ENCODE measurements at places on chromosomes 1 and 21.

DNA sequence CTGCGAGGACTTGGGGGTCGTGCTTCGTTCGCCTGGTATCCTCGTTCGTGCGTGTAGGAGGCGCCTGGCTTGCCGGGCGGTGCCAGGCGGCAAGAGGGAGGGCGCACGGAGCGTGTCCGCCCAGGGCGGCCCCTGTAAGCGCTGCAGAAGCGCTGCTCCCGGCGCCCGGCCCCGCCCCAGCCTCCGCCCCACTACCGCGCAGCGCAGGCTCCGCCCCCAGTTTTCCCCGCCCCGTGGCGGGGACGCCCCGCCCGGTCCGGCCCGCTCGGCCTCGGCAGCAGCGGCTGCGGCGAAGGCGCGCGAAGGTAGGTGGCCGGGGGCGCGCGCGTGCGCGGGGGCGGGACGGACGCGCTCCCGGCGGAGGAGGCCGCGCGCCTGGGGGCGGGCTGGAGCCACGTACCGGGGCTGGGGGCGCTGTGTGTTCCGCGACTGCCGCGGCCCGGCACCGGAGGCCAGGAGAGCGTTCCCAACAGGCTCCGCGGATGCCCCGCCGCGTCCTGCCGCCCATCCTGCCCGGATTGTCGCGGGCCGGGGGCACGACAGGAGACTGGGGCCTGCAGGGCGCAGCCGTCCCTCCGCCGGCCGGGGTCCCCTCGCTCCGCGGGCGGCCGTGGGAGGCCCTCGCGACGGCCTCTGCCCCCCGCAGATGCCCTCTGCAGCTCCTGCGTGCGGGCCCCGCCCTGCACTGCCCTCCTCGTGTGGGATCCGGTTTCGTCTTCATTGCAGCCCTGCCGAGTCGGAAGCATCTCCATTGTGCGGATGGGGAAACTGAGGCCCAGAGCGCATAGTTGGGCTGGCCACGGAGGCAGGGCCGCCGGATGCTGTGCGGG is 7.7 kb upstream of the CROCC start:
- DNase-seq: peak; percentile 97

DNA sequence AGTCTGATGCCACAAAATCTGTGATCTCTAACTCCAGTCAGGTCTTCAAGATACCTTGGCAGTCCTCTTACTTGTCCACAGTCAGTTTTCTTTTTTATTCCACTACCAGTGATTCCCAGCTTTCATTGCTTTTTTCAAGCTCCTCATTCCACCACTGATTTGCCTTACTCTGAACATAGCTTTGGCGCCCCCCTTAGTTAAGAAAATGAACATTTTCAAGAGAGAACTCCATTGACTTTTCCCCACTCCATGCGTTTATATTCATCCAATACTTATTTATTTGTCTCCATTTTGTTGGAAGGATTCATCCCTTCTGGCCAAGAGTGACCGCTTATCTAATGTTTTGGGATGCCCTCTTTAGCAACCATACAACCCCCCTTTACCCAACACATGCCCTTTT is 33.9 kb upstream of the IPO9 start:
- DNase-seq: no peak

DNA sequence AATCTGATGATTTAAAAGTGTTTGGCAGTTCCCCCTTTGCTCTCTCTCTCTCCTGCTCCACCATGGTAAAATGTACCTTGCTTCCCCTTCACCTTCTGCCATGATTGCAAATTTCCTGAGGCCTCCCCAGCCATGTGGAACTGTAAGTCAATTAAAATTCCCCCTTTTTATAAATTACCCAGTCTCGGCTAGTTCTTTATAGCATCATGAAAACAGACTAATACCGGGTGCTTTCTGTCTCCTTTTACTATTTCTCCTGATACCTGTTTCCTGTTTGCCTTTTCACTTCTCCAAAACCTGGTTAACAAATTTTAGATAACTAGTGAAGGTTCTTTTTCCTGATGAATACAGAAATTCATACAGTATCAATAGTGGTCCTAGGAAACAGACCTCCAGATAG is 1670.3 kb downstream of the MRPL39 start:
- no peak for DNase-seq

- no peak for DNase-seq
These were observed 15.2 kb downstream of the H6PD start for GRCh38 chr1:9249534-9250410.

DNA sequence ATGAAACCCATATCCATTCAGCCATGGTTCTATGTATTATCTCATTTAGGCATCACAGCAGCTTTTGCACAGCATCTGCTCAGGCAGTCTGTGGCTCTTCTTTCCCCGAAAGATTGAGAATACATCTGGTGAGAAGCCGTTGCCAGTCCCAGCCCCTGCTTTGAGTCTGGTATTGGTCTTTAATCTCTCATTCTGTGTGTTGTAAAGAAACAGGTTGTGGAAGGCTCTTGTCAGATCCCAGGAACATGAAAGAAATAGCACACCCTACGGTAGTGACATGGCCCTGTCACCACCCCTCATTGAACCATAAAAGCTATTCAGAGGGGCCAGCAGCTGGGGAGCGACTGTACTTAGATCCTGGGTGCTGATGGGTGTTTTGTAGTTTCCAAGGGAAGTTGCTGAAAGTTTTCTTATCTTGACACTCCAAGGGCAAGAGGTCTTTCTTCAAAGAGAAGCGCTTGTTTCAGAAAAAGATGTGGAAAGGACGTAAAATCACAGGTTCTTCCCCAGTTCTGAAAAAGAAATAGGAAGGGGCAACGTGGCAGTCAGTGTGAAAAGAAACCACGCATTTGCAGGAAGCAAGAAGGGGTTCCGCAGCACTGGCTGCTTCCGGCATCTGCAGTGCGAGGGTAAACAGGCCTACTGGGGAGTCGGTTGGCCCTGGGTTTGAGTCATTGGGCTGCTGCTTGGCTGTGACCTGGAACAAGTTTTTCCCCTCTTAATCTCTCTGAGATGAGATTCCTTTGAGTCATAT is 145.0 kb downstream of the DHRS3 start:
- DNase-seq: peak; percentile 63

- no peak for DNase-seq
These were observed 22.9 kb downstream of the PRXL2B start for GRCh38 chr1:2609319-2610035.

DNA sequence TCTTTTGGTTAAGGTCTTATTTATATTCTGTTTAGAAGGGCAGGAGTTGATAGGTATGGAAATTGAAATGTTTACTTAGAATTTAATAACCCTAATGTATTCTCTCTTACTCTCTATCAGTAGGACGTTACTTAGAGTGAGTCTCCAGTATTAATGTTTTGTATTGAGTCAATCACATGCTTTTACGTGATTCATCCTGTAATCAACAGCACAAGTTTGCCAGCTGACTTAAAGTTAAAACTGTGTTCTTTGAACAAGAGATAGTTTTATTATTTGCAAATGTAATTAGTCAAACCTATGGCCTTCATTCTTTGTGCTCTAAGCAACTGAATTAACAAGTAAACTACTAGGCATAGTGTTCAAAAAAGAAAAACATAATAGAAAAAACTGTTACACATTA is 57.3 kb downstream of the PKN2 start:
- DNase-seq: no peak

DNA sequence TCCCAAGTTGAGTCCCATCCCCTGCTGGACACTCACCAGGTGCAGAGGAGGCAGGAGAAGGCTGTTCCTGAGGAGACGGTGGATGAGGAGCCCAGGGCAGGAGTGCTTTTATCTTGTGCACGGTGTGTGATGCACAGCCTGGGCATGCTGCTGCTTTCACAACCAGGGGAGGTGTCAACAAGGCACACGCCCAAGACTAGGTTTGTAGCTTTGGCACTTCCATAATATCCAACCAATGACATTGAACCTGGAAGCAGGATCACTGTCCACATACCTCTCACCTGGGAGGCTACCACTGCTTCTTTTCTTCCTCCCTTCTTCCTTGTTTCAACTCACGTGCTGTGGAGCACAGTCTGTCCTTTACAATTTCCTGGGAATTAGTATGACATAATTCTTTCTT is at the start of gene LCE3D:
TSS of gene LCE3D (minus strand) at position 84 of the 400 bp plus-strand sequence. CDS start 580 bp downstream, outside the sequence.
- no peak for DNase-seq

DNA sequence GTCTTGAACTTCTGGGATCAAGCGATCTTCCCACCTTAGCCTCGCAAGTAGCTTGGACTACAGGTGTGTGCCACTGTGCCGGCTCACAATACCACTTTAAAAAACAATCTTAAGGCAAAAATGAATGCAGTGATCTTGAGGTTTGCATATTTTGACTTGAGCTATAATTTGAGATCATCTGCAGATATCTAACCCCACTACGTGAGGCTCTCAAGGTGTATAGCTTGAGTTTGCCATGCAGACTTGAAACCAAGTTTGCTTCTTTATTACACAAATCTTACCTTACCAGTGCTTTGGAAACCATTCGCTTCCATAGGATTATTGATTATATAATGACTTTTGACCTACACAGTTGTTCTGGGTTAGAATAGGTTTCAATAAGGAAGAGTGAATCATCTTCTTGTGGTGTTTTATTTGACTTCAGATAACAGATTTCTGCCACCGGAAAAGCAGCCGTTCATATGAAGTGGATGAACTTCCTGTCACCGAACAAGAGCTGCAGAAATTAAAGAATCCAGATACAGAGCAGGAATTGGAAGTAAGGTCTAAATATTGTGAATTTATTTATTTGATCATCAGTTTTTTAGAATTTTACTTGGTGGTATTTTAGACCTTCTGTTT is 155.1 kb downstream of the VPS13D start:
- no peak for DNase-seq

- DNase-seq: no peak
These were observed 274.5 kb upstream of the BRINP3 start for GRCh38 chr1:190752131-190752530.

DNA sequence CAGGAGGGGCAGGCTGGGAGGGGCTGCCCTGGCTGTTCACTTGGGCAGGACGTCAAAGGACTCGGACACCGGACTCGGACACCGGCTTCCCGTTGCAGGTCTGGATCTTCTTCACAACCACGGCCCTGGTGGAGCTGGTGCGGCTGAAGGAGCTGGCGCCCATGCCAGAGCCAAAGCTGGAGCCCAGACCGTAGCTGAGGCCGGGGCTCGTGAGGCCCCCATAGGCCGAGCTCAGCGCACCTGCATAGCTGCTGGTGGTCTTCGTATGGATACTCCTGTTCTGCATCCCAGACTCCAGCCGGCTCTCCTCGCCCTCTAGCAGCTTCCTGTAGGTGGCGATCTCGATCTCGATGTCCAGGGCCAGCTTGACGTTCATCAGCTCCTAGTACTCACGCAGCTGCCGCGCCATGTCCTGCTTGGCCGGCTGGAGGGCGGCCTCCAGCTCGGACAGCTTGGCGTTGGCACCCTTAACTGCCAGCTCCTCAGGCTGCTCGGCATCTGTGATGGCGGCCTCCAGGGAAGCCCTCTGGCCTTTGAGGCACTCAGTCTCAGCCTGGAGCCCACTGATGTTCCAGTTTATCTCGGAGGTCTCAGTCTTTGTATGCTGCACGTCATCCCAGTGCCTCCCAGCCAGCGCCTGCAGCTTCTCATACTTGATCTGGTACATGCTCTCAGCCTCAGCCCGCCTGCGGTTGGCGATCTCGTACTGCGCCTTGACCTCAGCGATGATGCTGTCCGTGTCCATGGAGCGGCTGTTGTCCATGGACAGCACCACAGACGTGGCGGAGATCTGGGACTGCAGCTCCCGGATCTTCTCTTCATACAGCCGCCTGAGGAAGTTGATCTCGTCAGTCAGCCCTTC is 15.1 kb upstream of the KLF17 start:
- peak; percentile 3 for DNase-seq

DNA sequence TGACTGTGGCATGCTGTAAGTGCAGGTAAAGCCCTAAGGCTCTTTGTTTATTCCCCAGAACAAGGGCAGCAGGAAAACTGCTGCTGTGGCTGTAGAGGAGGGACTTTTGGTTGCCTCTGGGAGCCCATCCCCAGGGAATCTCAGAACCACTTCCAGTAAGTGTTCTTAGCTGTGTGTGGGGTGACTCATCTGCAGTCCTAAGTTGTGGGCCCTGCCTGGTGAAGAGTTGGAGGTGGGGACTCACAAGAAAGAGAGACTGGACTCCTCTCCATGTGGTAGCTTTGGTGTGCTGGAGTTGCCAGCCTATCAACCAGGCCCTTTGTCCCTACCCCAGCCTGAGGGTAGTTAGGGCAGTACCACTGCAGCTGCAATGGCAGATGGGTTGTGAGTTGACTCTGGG is 24.0 kb upstream of the DENND1B start:
- DNase-seq: no peak

DNA sequence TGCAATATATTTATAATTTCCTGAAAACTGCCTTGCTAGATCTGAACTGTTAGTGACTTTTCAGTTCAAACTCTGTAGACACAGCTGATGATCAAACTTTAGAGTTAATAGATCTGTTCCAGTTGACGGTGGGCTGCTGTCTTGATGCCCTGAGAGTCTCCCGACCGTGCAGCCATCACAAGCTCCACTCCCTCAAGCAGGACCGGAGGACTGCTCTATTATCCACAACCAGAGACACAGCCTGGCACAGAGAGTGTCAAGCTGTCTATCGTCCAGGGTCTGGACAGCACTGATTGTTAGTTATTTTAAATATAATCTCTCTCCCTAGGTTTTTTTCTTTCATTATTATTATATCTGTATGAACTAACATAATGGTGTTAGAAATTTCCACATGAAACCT is 8.0 kb downstream of the CHODL start:
- DNase-seq: no peak

DNA sequence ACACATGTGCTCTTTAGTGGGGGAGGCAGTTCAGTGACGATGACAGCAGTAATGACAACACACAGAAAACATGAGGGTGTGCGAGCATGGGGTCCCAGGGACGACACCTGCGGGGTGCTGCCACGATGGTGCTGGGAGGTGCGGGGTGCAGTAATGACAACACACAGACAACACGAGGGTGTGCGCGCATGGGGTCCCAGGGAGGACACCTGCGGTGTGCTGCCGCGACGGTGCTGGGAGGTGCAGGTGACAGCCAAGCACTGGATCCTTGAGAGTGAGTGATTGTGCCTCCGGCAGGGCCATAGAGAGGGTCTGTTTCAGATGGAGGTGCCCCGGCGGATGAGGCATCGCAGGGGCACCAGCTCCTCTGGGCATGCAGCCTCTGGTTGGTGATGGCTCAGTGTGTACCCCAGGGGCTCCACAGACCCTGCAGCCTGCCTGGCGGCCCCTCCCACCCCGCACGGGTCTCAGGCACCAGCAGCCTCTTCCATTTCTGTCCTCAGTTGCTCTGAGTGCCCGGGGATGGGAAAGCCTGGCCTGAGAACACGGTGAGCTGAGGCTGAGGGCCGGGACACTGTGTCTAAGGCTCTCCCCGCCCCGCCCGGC is 191.7 kb upstream of the ARHGEF16 start:
- DNase-seq: no peak

DNA sequence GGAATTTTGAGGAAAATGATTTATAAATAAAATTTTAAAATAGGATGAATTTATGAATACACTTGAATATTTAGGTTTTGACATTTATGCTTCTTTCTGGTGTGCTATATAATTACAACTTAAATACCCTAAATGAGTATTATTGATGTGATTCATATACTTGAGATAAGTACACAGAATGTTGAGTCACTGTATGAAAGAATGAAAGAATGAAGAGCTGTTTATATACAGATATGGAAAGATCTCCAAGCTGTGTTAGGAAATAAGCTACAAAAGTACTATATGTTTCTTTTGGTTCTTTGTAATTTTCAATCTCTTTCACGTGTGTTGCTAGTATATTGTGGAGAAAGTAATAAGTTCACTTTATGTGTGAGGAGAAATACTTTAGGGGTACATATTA is 147.2 kb downstream of the RASAL2 start:
- no peak for DNase-seq

GRCh38 chr1:231193710-231194340 is 32.0 kb downstream of the TRIM67 start:
- peak; percentile 41 for DNase-seq
